ELR (cell line): ENCODE measurements at places on chromosomes 7 and 10.

- no peak for DNase-seq
Observed at GRCh38 chr10:51403521-51403920, 295.9 kb downstream of the CSTF2T start.

- no peak for DNase-seq
Observed at GRCh38 chr7:92133133-92133736, 1.0 kb downstream of the CYP51A1 start.

- DNase-seq: no peak
Observed at GRCh38 chr10:126233182-126234148, 154.8 kb downstream of the ADAM12 start.

DNA sequence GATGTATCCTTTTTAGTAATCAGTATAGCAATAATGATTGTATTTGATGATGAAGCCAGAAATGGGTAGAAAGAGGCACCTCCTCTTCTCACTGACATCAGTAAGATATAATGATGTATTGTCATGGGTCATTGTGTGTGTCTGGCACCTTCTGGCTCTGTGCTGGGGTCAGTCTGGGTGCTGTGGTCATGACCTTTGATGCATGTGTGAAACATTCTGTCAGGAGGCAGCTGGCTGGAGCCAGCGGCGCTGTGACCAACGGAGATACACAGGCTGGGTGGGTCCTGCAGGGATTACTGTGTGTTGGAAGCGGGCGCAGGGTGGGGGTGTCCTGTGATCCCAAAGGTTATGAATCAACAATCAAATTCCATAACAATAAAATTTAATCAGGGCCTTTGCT lies 35.2 kb downstream of the EEPD1 start:
- no peak for DNase-seq

DNA sequence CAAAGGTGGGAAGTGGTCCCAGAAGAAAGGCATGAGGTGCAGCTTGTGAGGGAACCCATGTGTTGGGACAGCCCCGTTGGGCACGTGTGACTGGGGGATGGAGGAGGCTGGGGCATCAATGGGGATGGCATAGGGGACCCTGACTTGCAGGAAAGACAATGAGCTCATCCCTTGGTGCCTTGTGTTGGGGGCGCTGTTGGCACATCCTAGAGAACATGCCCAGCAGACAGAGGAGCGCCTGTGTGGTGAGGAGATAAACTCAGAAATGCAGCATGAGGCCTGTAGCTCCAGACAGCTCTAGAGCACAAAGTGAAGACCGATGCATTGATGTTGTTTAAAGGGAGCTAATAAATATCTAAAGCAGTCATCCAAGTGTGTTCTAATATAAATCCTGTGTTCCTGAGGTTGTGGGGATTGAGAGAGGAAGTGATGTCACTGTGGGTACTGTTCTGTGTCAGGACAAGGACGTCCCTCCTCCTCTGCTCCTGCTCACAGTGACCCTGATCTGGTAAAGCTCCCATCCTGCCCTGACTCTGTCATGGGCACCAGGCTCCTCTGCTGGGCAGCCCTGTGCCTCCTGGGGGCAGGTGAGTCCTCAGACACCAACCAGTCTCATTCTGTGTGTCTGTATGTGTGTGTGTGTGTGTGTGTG lies 126.1 kb upstream of the PRSS58 start:
- peak; percentile 46 for DNase-seq

- DNase-seq: no peak
Observed at GRCh38 chr10:23610626-23611307, 171.9 kb downstream of the OTUD1 start.

DNA sequence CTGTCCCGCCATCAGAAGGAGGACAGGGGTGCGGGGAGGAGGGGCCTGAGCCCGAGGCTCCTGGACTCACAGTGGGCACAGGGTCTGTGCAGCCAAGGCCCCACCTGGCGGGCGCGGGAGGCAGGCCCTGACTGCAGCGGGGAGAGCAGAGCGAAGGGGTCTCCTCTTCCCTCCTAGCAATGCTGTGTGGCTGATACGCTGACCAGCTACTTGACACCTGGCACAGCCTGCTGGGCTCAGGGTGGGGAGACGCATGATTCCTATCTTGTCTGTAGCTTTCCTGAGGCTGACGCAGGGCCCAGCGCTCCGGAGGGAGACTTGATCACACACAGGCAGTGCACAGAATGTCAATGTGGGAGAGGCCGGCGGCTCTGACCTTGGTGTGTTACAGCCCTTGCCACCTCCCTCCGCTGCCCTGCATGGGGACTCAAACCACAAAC lies 174.9 kb downstream of the ELFN1 start:
- no peak for DNase-seq

DNA sequence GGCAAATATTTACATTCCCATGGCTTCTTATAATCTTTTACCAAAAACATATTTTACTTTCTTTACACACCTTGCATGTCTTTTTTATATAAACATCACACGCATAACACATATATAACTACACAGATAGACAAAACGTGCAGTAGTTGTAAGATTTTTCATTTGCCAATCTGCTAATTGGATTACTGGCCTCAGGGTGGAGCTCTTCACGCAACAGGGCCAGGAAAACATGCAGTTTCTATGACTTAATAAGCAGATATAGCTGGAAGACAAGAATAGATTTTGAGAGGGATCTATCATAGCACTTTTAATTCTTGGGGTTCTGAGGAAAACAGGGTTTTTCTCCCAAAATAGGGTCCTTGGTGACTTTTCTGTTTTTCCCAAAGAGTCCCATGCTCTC lies 12.7 kb downstream of the ACADSB start:
- DNase-seq: peak; percentile 27

DNA sequence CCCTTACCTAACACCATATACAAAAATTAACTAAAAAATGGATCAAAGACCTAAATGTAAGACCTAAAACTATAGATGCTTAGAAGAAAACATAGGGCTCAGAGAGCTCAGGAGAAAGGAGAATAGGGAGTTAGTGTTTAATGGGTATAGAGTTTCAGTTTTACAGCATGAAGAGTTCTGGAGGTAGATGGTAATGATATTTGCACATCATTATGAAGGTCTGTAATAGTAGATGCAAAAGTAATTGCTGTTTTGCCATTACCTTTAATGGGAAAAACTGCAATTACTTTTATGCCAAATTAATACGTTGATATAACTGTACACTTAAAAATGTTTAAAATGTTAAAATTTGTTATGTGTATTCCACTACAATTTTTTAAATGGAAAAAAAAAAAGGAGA lies 39.2 kb upstream of the NANOS1 start:
- no peak for DNase-seq

DNA sequence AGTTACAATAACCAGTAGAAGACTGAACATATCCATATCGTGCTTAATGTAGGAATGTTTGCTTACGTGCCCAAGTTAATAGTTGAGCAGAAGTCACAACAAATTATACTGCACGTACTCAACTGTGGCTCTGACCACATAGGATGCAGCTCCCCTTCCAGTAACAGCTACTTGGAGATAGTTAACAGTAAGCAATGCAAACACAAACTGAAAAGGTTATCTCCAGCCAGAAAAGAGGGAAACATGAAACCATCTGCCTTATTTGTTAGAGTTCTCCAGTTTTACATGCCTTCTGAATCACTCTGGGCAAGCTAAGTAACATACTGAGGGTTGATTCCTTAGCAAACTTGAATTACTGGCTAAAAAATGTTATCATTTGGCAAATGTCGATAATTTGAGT lies 9.8 kb downstream of the DHX32 start:
- DNase-seq: no peak

DNA sequence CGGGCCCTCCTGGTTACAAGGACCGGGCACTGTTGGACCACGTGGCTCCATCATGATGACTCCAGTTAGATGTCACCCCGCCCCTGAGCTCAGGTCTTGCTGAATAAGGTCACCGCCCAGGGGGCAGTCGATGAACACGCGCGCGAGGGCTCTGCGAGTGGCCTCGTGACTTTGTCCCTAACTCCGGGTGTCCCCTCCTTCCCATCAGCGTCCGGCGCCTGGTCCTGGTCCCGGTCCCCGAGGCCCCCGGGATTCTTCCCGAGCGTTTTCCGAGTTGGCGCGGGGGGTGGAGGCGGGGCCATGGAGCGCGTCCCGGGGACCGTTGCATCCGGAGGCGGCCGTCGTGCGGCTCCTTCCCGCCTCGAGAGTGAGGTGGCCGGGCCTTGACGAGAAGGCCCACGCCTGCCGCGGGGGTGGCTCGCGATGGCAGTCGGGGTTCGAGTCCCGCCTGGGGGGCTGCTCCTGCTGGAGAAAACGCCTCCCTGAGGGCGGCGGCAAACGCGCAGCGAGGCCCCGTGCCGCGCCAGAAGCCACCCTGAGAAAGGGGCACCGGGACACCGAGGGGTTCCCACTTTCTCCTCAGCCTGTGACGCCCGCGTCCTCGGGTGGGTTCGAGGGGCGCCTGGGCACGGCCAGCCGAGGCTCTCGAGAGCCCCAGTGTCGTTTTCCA lies 569 bp upstream of the NPTX2 start:
- DNase-seq: no peak

GRCh38 chr10:50936335-50936734 lies 50.9 kb upstream of the A1CF start:
- DNase-seq: no peak

- no peak for DNase-seq
Observed at GRCh38 chr10:97974100-97974499, 56.3 kb downstream of the CRTAC1 start.

- DNase-seq: no peak
Observed at GRCh38 chr7:98185101-98185500, 26.1 kb upstream of the BHLHA15 start.

DNA sequence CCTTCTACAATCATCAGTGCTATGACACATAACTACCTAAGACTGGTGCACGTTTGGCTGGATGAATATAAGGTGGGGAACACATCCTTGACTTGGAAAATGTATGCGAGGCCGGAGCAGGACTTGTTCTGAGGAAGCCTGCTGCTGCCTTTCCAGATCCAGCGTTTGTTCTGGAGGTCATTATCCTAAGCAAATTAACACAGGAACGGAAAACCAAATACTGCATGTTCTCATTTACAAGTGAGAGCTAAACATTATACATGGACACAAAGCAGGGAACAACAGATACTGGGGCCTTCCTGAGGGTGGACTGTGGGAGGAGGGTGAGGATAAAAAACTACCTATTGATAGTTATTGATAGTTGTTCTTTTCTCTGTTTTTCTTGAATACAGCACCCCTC lies 10.8 kb upstream of the GALNT11 start:
- DNase-seq: no peak

- no peak for DNase-seq
Observed at GRCh38 chr10:34795334-34795733, 19.8 kb downstream of the PARD3 start.

DNA sequence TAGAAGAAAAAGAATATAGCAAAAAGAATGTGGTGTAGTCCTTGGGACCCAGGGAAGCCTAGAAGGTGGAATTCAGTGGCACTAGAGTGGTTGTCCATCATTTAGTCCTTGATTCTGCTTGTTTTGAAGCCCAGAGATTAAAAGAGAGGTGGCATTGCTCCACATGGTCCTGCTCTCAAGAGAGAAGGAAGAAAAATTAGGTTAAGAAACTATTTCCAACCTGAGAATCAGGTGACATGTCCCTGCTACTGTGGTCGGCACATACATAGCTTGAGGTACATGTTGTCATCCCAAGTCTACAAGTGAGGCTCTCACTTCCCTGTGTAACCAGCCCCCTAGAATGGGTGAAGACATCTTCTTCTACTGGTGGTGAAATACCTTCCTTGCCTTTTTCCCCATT lies at the start of gene OR9A2:
Gene OR9A2, minus strand, starts transcription at position 101 of the 400 bp plus-strand sequence. Its CDS starts 0 bp downstream, at position 101.
- no peak for DNase-seq

DNA sequence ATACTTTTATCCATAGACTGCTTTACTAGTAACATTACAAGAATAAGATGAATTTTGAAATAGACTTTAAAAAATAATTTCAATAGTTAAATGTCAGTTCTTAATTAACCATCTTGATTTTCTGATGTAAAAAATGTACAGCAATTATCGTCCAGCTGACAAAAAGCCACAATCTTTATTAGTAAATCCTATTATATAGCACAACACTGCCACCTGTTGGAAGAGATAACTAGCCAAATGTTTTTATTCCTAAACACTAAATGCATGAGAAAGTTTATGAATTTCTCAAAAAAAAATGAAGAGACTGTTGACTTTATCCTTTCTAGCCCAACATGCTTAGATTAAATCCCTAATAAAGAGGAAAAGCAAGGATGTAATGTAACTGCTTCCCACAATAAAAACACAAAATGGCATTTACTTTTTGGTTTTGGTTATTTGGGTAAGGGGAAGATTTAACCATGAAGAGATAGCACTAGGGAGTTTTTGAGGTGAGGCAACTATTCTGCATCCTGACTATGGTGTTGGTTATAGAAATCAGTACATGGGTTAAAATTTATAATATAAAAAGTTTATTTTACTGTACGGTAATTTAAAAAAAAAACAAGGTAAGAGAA lies 8.0 kb downstream of the COA1 start:
- DNase-seq: peak; percentile 79

DNA sequence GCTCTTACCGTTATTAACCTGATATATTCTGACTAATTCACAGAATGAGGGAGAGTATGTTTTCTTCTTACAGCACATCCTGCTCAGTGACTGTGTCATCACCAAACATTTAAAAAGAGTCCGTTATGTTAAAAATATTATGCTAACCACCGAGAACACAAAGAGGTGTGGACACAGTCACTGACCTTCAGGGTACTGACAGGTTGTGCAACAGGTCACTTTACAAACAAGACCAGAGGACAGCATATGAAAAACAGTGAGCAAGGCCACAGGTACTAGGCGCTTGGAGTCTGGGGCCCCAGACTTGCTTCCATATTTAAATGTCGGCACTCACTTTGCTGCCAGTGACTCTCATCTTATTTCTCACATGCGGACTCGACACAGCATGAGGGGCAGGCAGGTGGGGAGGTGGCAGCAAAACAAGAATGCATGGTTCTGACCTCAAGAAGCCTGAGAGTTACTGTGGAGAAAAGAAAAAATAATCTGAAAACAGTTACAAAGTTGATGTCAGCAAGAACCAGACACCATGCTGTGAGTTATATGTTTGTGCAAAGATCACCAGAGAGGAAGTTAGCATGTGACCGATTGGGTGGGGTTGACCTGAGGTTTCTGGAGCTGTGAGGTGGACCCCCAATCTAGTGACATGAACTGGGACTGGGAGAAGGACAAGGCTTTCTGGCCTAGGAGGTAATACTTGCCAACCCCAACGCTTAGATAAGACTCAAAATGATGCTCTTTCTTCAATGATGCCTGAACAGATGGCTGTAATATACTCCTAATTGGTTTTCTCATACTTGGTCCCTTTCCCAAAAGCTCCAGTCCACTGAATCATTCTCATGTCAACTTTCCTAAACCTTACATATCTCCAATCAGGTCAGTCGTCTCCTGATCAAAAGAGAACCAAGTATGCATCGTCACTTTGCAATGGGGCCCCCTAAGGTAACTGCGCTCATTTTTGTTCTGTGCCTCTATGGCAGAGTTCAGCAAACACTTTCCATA lies 102.4 kb downstream of the HIPK2 start:
- DNase-seq: no peak

- DNase-seq: no peak
Observed at GRCh38 chr10:43391496-43391895, 17.5 kb downstream of the HNRNPF start.

DNA sequence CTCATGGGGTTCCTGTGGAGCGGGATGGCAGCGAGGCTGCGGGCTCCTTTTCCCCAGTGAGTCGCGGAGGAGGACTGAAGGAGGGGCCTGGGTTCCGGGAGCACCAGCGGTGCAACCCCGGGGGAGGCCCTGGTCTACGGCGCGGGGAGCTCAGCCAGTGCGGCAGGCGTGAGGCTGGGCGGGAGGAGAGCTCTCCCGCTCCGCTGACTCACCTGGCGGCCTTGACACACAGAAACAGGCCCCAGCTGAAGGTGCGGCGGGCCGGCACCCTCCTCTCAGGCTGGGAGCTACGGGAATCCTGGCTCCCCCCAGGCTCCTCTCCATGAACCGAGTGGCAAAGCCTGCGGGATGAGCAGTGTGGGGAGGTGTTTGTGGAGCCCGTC lies 6.8 kb upstream of the NOM1 start:
- DNase-seq: no peak
